RPMI8226 (cell line): ENCODE measurements at places on chromosomes 7 and 10.
A peak's percentile ranks its signal among the peaks of the same experiment; 100 is the strongest.

DNA sequence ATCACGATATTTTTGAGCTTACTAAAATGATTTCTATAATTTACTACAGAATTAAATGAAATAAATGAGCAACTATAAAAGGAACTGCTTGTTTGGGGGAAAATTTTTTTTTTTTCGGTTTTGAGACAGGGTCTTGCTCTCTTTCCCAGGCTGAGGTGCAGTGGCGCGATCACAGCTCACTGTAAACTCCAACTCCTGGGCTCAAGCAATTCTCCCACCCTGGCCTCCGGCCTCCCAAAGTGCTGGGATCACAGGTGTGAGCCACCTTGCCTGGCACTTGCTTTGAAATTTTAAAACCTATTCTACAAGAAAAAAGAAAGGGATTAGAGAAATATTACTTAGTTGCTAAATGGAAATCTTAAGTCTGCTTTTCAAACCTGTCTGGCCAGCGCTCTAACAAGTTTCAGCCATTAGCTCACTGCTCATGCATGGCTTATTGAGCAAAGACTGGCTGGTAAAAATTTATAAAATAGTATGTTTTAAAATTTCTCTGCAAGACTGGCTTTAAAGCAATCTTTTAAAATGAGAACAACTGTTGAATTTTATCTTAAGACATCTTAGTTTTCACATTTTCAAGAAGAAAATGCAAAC is 144.0 kb downstream of the ATE1 start:
- DNase-seq: no peak

- peak; percentile 77 for DNase-seq
These were observed 851 bp downstream of the MKRN1 start for GRCh38 chr7:140478246-140479061.

DNA sequence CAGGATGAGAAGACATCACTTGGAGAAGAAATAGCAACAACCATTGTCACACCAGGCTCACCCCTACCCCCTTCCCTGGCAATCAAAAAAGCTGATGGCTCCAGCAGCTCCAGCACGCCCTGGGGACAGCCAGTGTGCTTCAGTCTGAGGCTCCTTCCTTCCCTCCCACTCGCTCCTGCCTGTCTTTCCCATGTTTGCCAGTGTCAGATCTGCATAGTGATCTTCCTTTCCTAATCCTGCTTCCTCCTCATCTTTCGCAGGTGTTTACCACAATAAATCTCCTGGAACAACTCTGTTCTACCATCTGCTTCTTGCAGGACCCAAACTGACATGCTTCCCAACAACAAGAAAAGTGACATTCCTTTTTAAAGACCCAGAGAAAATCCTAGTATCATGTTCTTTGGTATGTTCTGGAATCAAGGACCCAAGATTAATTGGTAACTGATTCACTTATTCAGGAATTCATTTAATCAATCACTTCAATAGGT is 57.1 kb downstream of the STEAP1B start:
- no peak for DNase-seq

- DNase-seq: peak; percentile 19
These were observed 143.5 kb upstream of the GHITM start for GRCh38 chr10:83995738-83996331.

GRCh38 chr10:45495438-45496152 is 121.6 kb downstream of the ALOX5 start:
- no peak for DNase-seq

- DNase-seq: no peak
These were observed 975.8 kb upstream of the LRRTM3 start for GRCh38 chr10:65950075-65950474.

DNA sequence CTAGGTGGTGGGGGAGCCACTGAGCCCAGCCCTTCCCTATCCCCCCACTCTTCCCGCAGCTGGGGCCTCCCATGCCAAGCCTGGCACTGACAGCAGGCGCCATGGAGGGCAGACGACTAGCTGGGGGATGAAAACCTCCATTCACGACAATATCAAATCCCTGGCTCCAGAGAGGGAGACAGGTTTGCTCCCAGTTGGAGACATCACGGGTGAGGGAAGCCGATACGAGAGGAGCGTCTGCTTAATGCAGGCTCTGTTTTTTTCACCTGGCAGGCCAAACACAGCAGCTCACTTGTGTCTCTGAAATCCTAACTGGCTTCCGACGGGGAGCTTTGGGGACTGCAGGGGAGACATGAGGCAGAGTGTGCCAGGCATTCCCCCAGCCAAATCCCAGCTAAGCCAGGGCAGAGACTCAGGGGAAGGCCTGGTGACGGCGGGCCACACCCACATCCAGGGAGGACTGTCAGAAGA is 307.4 kb upstream of the ZMIZ1 start:
- no peak for DNase-seq

DNA sequence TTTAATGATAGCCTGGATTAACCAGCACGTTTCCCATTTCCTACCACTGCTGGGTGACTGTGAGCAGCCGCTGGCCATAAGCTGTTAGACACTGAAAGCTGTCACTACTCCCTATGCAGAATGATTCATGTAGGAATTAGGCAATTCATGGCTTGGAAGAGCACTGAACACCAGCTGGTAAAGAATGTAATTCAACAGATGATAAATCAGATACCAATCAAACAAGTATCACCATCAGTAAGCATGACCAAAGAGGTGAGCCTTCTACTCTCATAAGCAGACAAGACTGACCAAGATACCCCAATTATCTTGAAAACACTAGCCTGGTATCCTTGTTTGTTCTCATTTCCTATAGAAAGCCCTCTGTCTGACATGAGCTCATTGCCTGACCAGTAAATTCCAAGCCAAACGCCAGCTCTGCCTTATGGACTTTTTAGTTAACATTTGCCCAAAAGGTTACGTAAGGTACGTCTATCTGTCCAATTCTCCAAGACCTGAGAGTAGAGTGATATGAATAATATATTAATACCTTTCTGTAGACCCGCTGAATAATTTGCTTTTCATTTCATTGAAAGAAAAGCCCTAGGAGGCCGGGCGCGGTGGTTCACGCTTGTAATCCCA is 127.7 kb downstream of the ELMO1 start:
- DNase-seq: no peak

DNA sequence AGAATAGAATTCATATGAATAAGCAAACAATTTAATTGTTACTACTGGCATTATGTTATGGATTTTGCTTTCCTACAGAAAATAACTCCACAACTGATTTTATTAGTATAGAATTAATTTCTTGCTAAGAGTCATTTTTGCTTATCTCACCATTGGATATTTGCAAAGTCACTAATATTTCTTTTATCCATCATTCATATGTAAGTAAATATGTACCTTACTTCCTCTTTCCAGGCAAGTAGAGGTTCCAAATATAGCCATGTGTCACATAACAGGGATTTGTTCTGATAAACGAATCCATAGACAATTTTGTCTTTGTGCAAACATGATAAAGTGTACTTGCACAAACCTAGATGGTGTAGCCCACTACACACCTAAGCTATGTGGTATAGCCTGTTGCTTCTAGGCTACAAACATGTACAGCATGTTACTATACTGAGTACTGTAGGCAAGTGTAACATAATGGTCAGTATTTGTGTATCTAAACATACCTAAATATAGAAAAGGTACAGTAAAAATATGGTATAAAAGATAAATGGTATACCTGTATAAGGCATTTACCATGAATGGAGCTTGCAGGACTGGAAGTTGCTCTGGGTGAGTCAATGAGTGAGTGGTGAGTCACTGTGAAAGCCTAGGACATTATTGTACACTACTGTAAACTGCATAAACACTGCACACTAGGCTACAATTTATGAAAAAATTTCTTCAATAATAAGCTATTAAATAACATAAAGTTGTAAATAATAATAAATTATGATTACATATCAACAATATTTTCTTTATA is 18.3 kb downstream of the KLLN start:
- no peak for DNase-seq

DNA sequence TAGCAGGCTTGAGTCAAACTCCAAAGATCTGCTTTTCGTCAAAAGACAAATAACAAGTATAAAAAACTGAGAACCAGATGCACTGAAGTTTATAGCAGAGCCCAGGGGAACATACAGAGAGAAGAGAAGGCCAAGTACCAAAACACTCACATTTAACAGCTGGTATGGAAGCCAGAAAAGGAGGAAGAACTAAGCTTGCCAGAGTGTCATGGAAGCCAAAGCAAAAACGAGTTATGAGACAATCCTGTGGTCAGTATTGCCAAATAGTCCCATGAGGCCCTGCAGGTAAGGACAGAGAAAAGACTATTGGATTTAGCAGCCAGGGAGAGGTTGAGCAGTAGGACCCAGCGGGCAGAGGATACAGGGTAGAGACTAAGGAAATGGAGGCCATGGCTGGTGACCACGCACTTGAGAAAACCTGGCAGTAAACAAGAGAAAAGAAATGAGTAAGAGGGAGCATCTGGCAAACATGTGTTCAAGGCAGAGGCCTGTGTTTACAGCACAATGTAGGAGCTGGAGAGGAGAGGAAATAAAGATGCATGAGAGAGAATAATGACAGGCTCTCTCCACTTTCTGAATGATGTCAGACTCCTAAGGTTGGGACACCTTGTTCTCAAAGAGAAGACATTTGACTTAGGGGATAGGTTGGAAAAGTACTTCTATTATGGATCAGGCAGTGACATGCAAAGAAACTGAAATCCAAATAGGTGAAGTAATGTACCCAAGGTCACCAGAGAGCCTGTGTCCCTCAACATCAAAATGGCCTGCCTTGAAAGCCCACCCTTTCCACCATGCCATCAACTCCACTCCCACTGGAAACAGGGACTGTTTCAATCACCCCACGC is 9.1 kb downstream of the CREB3L2 start:
- no peak for DNase-seq

DNA sequence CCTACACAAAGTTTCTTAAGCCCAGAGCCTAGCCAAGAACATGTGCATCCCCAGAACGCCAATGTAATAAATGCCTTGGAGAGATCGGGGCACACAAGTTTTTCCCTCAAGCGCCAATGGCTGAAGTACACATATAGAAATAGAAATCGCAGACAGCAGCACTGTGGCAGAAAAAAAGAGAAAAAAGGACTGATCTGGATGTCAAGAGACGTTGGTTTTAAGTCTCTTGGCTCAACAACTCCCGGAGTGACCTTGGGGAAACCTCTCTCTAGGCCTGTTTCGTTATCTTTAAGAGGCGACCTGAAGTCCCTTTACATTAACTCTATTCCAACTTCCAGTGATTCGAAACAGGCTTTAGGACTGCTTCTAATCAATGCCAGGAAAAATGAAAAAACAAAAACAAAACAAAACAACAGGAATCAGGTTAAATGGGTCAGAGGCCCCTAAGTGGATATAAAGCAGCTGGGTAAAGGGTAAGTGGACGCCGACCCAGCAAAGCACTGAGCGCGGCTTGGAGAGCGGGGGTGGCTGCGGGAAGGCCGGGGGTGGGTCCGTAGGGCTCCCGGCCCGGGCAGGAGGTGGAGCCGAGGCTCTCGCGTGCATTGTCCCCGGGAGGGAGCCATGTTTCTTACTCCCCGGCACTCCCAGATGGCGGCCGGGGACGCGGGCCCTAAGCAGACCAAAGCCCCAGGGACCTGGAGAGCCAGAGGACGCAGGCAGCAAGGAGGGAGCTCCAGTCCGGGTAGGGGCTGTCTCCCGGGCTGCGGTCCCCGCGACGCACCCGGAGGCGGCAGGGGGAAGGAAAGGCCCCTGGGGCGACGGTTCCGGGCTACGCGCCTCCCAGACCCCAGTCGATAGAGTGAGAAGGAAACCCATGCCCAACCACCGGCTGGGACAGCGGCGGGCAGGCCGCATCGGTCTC is 757 bp downstream of the EIF3A start:
- DNase-seq: peak; percentile 61

GRCh38 chr10:15180736-15181135 is 12.2 kb upstream of the NMT2 start:
- DNase-seq: no peak

DNA sequence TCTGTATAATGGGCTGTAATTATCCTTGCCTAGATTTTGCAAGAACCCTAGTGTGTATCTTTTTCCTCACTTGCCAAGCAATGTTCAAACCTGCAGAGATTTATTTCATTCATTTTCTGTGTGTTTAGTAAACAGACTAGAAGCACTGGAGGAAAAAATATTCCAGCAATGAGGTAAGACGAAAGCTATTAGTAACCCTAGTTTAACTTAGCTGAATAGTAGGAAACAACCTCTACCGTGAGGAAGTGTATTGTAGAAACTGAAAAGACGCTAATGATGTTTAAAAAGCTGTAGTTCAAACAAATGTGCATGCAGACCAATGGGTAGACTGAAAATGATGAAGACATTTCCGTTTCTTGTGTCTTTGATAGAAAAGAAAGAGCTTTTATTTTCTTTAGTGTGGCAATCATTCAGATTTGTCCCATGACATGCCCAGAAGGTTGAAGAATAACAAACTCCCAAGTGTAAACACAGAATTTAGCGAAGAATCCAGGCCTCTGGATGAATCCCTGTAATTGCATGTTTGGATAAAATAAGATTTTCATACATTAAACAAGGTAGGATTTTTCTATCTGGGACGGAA is 20.7 kb downstream of the CAV1 start:
- no peak for DNase-seq

DNA sequence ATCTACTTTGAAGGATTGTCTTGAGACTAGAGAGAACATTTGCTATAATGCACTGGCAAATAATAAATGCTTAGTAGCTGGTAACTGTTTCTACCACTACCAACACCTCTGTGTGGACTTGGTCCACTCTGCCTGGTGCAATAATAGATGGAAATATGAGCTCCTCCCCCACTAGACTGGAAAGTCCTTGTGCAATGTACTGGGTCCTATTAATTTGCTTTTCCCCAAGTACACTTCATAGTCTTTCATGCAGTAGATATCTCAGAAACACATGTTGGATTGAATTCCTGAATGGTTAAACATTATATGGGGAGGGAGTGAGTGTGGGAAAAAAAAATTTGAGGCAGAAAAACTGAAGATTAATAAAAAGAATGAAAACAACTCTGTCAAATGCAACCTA is 119.3 kb downstream of the C10orf90 start:
- DNase-seq: no peak

DNA sequence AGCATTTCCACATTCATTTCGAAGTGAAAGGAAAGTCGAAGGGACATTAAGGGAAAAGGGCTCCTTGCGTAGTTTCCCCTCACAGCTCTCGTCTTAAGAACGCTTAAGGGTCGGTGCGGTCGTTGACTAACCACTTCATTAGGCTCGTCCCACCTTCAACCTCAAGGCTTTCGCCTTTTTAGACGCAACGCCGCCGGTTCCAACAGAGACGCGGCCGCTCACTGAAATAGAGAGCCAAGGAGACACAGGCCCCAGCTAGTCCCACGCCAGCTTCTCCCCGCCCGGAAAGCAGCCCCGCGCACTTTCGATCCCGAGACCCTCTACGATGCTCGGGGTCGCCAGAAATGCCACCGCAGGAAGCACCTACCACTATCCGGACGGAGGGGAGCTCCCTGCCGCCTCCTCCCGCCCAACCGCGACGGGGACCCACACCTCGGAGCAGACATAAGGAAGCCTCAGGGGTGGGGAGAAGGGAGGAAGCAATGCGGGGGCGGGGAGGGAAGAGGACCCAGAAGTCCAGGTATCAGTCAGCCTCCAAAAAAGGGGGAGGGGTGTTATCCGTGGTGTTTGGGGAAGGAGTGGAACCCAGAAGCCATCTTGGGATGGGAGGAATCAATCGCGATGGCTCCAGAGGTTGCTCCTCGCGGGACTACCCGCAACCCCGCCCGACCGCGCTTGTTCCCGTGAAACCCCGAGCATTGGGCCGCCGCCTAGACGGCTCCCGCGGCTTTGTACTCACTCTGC is 559 bp downstream of the TRA2A start:
- peak; percentile 51 for DNase-seq

- no peak for DNase-seq
These were observed 111.9 kb downstream of the GPAM start for GRCh38 chr10:112071596-112072133.
